ENCODE measurements at places on chromosomes 3 and 15. TPM values are rescaled to one million over a fixed set of nuclear protein-coding genes. Genes with fewer than 3 reads are reported as not detected.

C3orf20 gene
- under 0.01 TPM for total RNA-seq

PLSCR2 gene
- total RNA-seq: not detected

FSD2 gene
- not detected for total RNA-seq

CHRD gene
- not detected for total RNA-seq

EPB42 gene
- not detected for total RNA-seq

GALNT15 gene
- total RNA-seq: 3.3 TPM

GOLGA8G gene
- not detected for total RNA-seq

MUC20 gene
- total RNA-seq: 0.73 TPM

RLBP1 gene
- 0.73 TPM for total RNA-seq

LYSMD2 gene
- 19.3 TPM for total RNA-seq

NTRK3 gene
- total RNA-seq: not detected

MCTP2 gene
- 8.7 TPM for total RNA-seq

TEX55 gene
- total RNA-seq: not detected

APOD gene
- total RNA-seq: 286 TPM

DHX36 gene
- 62.9 TPM for total RNA-seq

GPR156 gene
- 0.34 TPM for total RNA-seq

RTP4 gene
- total RNA-seq: 56.8 TPM

ITIH3 gene
- total RNA-seq: not detected

DAPK2 gene
- 1.8 TPM for total RNA-seq

Data from melanocyte of skin (primary cell).